Body of pancreas (tissue), 4 donors: ENCODE measurements at places on chromosomes 11 and 22. TPM values are rescaled to one million over a fixed set of nuclear protein-coding genes. Genes with fewer than 3 reads are reported as not detected.
A peak's percentile ranks its signal among the peaks of the same experiment; 100 is the strongest.

DDX25 gene
- 0.26 TPM for total RNA-seq

CDKN1C gene
- 35.3 TPM for total RNA-seq

- peak overlapping the region; percentile 78 for H3K27ac ChIP-seq
- no peaks in the 10 kb centered on the region for H3K36me3 ChIP-seq
- no peak overlapping the region for H3K4me3 ChIP-seq
- H3K27me3 ChIP-seq, result no peaks in the 10 kb centered on the region
- peaks cover 55% of the 10 kb centered on the region for H3K4me1 ChIP-seq
Observed at GRCh38 chr22:24585461-24585860, 7.4 kb downstream of the LRRC75B start.

GRCh38 chr11:125871391-125872137, 15.9 kb upstream of the HYLS1 start:
- no peaks in the 10 kb centered on the region for H3K36me3 ChIP-seq
- H3K4me3 ChIP-seq, result no peak overlapping the region
- no peaks in the 10 kb centered on the region for H3K4me1 ChIP-seq
- H3K27ac ChIP-seq, result no peak overlapping the region

DNA sequence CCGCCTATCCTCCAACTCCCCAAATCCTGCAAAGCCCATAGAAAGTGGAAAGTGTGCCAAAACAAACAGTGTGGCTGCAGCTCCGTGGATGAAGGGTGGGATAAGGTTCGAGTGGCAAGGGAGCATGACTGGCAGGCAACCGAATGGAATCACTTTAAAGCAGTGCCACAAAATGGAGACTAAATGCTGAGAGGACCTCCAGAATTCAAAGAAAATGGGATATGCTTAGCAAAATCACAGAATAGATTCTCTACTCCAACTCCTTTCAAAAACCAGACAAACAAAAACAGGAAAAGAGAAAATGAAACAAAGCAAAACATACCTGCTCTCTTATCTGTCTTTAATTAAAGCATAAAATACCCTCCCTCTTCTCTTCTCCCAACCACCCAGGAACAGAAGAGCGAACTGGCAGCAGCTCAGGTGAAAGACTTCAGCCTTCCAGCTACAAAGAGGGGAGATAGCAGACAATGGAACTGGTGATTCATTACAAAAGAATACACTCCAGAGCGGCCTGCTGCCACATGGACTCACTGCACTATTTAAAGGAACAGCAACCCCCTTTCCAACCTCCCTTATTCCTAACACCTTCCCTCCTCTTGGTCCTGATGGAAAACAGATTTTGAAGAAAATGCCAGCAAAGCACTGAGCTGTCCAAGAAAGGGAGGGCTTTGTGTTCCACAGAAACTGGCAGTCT, 118.5 kb downstream of the APOL5 start:
- DNase-seq, result peak; percentile 26
- H3K4me3 ChIP-seq, result no peak overlapping the region
- H3K4me1 ChIP-seq, result peaks cover 38% of the 10 kb centered on the region
- no peaks in the 10 kb centered on the region for H3K36me3 ChIP-seq
- peak overlapping the region; percentile 72 for H3K27ac ChIP-seq
- no peaks in the 10 kb centered on the region for H3K27me3 ChIP-seq

DNA sequence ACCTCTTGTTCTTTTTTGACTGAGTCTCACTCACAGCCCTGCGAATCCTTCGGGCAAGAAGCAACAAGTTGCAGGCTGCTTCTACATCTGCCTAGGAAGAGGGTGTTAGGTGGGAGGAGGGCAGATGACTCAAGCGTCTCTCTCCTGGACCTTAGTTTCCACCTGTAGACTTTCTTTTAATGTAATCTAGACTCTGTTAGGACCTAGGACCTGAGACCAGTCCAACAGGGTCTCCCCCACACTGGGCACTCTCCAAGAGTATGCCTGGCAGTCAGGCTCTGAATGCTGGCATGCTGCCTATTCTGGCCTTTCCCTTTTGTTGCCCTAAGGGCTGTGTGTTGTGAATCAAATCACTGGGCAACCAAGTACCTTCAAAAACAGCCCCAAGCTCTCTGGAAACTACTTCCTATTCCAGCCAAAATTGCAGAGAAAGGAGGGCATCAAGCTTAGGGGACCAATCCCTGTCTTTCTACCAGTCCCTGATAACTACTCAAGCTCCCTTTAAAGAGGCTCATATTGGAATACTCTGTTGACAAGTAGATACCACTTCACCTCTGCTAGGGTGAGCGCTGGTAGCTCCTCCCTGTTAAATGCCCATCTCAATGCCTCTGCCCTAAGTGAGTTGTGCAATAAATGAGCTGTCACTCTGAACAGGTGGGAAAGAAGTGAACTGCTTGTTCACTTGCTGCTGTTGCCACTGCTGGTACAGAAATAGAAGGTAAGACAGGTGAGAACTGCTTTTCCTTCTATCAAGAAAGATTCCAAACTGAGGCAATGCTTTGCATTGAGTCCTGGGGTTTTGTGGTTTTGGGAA, at the start of gene BBOX1:
Gene BBOX1 (plus strand): TSS at position 514 of the 814 bp plus-strand sequence. CDS start 14,616 bp downstream, outside the sequence.
- H3K4me3 ChIP-seq, result no peak within 1 kb of the TSS
- no peaks in the 10 kb centered on the region for H3K4me1 ChIP-seq
- H3K36me3 ChIP-seq, result no peaks in the 10 kb centered on the region

GRCh38 chr11:73321604-73322381, 13.7 kb downstream of the ARHGEF17 start:
- peaks cover 35% of the 10 kb centered on the region for H3K4me1 ChIP-seq
- H3K4me3 ChIP-seq, result no peak overlapping the region
- peak; percentile 53 for DNase-seq
- H3K27ac ChIP-seq, result peak overlapping the region; percentile 55
- H3K36me3 ChIP-seq, result no peaks in the 10 kb centered on the region

GRCh38 chr11:11512929-11513328, 108.9 kb downstream of the GALNT18 start:
- no peak for DNase-seq
- no peak overlapping the region for H3K27ac ChIP-seq
- H3K4me1 ChIP-seq, result peaks cover 3% of the 10 kb centered on the region
- H3K27me3 ChIP-seq, result no peaks in the 10 kb centered on the region
- no peak overlapping the region for H3K4me3 ChIP-seq

DNA sequence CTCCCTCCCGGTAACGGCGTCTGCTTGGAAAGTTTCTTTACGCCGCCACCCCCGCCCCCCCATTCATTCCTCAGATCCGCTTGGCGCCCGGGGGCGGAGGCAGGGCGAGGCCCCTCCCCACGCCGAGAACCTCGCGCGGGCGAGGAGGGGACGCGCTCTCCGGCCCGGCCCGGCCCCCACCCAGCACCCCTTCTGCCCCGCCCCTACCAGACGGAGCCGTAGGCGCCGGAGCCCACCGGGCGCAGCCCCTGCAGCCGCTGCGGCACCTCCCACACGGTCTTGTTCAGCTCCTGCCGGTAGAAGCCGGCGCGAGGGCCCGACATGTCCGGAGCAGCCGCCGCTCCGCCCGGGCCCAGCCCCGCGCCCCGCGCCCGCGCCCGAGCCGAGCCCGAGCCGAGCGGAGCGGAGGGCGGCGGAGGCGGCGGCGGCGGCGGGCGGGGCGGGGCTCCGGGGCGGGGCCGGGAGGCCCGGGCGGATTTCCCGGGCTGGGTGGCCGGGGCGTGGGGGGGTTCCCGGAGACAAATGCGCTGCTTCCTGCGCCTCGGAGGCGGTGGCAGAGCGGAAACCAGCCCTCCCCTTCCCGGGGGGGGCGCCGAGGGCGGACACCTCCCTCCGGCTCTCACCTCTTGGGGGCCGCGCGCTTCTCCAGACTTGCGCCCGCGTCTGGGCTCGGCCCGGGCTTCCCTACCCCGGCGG, at the start of gene MAPK11:
Gene MAPK11 (minus strand): TSS at position 411 of the 696 bp plus-strand sequence. CDS start 88 bp downstream, at position 323.
- peaks cover 52% of the 10 kb centered on the region for H3K4me1 ChIP-seq
- DNase-seq, result no peak
- peak within 1 kb of the TSS; percentile 28 for H3K27ac ChIP-seq
- H3K4me3 ChIP-seq, result no peak within 1 kb of the TSS
- no peaks in the 10 kb centered on the region for H3K27me3 ChIP-seq

- no peaks in the 10 kb centered on the region for H3K27me3 ChIP-seq
- H3K27ac ChIP-seq, result no peak overlapping the region
- no peak for DNase-seq
Observed at GRCh38 chr11:44577231-44577830, 11.9 kb downstream of the CD82 start.

DNA sequence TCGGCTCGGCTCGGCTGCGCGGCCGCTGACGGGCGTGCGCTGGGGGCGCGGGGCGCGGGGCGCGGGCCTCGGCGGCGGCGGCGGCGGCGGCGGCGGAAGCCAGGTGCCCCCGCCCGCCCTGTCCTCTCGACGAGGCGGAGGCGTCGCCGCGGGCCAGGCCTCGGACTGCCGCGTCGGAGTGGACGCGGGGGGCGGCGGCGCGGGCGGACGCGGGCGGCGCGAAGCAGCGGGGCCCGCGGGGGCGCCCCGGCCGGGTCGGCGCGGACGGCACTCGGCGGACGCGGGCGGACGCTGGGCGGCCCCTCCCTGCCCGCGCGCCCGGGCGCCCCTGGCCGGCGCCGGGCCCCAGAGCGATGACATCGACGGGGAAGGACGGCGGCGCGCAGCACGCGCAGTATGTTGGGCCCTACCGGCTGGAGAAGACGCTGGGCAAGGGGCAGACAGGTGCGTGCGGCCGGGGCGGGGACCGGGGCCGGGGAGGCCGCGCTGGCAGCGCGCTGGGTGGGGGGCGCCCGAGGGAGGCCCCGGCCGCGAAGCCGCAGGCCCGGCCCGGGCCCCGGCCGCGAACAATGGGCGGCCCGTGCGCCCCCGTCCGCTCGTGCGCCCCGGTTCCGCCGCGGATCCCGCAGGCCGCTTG, at the start of gene BRSK2:
Gene BRSK2 (plus strand): TSS at position 3 of the 637 bp plus-strand sequence. CDS start 351 bp downstream, at position 354.
- H3K27ac ChIP-seq, result peak within 1 kb of the TSS; percentile 41
- no peaks in the 10 kb centered on the region for H3K27me3 ChIP-seq
- H3K36me3 ChIP-seq, result no peaks in the 10 kb centered on the region
- peak; percentile 56 for DNase-seq
- peak within 1 kb of the TSS; percentile 34 for H3K4me3 ChIP-seq
- H3K4me1 ChIP-seq, result peaks cover 47% of the 10 kb centered on the region

GRCh38 chr11:85935751-85936150, 80.6 kb downstream of the CCDC83 start:
- no peaks in the 10 kb centered on the region for H3K4me1 ChIP-seq
- H3K27me3 ChIP-seq, result no peaks in the 10 kb centered on the region
- no peaks in the 10 kb centered on the region for H3K36me3 ChIP-seq
- DNase-seq, result no peak
- no peak overlapping the region for H3K27ac ChIP-seq
- no peak overlapping the region for H3K4me3 ChIP-seq

DNA sequence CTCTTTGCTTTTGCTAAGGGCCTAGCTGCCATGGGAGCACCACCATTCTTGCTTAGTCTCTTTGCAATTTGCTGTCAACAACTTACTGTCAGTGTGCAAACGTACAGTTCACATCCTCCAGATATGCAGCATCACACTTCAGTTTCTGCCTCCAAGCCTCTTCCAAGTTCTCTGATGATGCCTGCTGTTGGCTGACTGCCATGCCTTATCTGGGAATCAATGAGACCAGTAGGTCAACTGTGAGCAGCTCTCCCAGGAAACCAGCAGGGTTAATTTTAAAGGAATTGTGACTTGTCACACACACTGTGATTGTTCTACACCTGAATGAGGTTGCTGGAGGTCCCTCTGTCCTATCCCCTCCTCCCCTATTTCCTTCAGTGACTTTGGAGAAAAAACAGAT, 56.0 kb downstream of the COPB1 start:
- H3K4me3 ChIP-seq, result no peak overlapping the region
- H3K27me3 ChIP-seq, result no peaks in the 10 kb centered on the region
- no peak overlapping the region for H3K27ac ChIP-seq
- H3K4me1 ChIP-seq, result peaks cover 6% of the 10 kb centered on the region
- peak; percentile 60 for DNase-seq
